ENCODE measurements at places on chromosomes 16 and 17.

- DNase-seq, result no peak
Observed at GRCh38 chr16:47887496-47887895, 268.3 kb downstream of the ABCC12 start.

DNA sequence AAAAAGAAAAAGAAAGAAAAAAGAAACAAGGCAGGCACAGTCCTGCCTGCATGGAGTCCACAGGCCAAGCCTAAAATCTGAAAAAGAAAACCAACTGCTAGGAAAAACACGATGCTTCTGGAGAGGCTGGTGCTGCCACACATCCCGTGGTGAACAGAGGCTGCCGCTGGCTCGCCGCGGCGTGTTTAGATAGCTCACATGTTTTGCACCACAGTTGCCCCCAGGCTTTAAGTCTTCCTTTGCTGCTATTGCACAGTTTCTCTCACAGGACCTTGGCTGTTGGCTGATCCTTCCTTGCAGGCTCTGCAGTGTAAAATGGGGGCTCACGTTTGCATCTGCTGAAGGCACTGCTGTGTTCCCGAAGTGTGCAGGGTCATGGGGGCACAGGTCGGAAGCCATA is 8.6 kb downstream of the SLC6A4 start:
- no peak for DNase-seq

DNA sequence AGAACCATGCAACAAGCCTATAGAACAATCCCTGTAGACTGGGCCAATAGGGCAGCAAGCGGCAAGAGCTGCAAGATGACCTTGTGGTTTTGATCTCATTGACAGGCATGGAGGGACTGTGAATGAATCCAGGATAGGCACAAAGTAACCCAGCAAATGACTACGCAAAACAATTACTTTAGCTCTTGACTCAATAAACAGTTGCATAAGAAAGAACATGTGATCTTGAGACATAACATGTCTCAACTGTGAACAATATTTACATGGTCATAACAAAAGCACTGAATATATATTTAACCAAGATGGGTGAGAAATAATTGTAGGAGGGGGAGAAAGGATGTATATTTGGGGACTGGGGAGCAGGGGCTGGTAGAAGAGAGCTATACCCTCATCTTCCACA is 313.7 kb upstream of the CDH5 start:
- no peak for DNase-seq

DNA sequence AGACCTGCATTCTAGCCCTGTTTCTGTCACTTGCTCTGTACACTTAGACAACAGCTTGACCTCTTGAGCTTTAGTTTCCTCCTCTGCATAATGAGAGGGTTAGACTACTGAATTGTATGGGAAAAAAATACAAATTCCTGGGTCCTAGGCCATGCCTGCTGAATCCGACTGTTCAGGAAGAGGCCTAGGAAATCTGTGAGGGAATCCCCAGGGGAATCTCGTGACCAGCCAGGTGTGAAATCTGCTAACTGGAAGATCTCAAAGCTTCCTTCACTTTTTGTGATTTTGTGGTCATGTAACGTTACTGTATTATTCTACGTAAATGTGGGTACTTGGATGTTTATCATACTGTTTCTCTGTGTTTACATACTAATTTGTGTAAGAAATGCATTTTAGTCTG is 58.2 kb downstream of the CYLD start:
- DNase-seq, result no peak

GRCh38 chr17:83073389-83074063 is 5.9 kb upstream of the METRNL start:
- no peak for DNase-seq

DNA sequence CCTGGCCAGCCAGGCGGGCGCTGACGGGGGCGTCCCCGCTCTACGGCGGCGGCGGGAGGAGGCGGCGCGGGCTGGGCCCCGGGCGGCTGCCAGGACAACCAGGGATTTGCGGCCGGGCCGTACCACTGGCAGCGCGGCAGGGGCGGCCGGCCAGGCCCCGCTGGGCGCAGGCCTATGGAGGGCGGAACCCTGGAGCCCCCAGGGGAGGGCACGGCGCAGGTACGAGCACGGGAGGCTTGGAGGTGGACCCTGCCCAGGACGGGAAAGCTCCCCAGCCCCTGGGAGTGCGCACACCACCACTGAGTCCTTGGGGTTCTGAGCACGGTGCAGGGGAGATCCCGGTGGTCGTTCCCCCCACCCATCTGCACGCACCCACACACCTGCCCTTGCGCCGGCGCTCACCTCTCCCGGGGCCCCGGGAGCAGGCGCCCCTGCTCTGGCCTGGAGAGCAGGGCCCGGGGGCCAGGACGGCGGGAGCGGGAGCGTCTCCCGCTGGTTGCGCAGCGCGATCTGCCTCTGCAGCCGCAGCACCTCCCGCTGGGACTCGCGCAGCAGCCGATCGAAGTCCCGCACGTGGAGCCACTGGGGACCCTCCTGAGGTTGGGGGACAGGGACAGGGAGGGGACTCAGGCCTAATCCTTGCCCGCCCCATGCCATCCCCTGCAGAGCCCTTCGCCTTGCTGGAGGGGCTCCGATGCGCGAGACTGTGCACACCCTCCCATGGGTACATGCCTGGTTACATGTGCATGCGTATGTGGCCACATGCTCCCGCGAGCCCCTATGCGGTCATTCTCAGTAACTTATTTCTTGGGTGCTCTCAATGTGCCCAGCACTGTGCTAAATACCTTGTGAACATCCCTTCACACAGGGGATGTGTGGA is 3.9 kb downstream of the TSPOAP1 start:
- no peak for DNase-seq

- no peak for DNase-seq
Observed at GRCh38 chr16:21685034-21685455, 21.3 kb downstream of the OTOA start.

- DNase-seq, result no peak
Observed at GRCh38 chr16:27202923-27203506, 311 bp upstream of the KDM8 start.

GRCh38 chr16:78505036-78505435 is 405.6 kb downstream of the WWOX start:
- DNase-seq, result no peak

DNA sequence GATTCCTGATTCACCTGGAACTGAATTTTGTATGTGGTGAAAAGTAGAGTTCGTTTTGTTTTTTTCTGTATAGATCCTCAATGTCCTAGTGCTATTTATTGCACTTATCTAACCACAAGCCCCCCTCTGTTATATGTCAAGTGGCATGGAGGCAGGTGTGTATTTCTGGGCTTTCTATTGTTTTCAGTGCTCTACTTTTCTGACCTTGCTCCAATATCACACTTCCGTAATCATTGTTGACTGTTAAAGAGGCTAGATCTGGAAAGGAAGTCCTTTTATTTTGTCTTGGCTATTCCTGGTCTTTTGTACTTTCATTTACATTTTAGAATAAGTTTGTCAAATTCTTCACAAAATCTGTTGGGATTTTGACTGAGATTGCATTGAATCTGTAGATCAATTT is 26.8 kb upstream of the FBXO47 start:
- no peak for DNase-seq

GRCh38 chr16:11291091-11291703 is 10.1 kb upstream of the PRM1 start:
- no peak for DNase-seq

DNA sequence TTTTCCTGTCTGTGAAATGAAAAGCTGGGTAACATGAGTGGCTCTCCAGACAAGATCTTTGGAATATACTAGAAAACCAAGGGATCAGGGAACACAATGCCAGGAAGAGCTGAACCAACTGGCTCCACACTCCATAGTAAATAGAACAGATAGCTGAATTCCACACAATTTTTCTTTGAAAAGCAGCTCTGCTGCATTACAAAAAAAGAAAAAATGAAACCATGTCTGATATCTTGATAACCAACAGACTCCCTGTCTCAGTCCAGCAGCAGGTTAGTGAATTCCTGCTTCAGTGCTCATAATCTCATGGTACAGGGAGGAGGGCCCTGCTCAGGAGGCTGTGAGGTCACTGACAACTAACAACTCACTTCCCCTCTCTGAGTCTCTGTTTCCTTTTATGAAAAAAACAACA is 97.1 kb downstream of the CDH11 start:
- no peak for DNase-seq

GRCh38 chr17:68674029-68674925 is 73.1 kb upstream of the FAM20A start:
- no peak for DNase-seq

- no peak for DNase-seq
Observed at GRCh38 chr16:52597772-52598483, 51.0 kb upstream of the TOX3 start.

- no peak for DNase-seq
Observed at GRCh38 chr16:1152123-1152638, 725 bp upstream of the CACNA1H start.

DNA sequence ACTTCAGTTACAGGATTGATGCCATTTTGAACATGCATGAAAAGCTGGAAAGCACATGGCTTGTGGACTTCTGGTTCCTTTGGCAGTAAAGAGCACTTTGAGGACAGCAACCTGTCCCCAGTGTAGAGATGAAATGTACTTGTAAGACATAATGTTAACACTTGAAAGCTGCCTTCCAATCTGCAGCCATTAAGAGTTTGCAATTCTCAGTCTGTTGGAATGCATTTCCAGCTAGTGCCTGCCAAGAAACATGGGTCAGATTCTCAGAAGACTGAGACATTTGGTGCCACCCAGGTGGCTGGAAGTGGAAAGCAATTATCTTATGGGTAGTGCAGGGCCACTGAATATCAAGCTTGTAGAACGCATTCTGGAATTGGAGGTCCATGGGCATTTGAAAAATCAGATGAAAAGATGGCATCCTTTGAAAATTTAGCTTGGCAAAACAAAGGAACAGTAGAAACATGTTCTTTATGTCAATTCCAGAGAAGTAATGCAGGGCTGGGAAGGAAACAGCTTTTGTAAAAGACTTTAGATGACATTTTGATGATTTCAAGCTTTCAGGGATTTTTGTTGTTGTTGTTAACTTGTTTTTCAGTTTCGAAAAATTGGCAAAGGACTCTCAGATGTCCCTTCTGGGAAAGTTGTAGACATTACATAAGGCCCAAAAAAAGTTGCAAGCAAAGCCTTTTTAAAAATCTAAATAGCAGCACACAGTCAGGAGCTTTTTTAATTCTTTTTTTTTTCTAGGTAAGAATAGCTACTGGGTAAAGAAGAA is 147.0 kb downstream of the ABCA8 start:
- no peak for DNase-seq

GRCh38 chr17:80605326-80606066 is 60.9 kb downstream of the RPTOR start:
- DNase-seq, result peak; percentile 60

GRCh38 chr16:74793571-74793970 is 19.0 kb upstream of the FA2H start:
- no peak for DNase-seq

- no peak for DNase-seq
Observed at GRCh38 chr16:64991001-64991400, 130.9 kb downstream of the CDH11 start.

GRCh38 chr17:38465391-38466345 is 37.4 kb downstream of the ARHGAP23 start:
- DNase-seq, result no peak

All from activated CD4-positive, CD25-positive, alpha-beta regulatory T cell treated with anti-CD3 and anti-CD28 coated beads, Interleukin-2, amount 50 U/mL, for 72 hours (primary cell).